T-helper 17 cell (primary cell): ENCODE measurements at places on chromosomes 7 and 10. TPM values are rescaled to one million over a fixed set of nuclear protein-coding genes. Genes with fewer than 3 reads are reported as not detected.

DNA sequence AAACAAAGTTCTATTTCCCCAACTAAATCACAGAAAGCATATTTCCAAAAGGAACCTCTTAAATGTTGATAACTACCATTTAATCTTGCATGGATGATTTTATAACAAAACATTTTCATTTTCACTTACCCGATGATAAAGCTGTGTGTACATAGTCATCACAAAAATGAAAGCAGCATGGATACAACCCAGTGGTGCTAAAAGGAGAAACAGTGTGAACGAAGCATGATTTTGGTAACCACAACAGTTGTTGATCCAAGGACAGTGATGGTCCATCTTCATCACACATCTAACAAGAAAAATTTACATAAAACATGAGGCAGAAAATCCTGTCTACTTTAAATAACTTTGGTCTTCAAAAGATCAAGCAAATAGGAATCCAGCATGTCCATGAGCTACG is 4.7 kb downstream of the ZDHHC6 start:
- DNase-seq = no peak

- no peak for DNase-seq
Observed at GRCh38 chr7:81190997-81191768, 272.3 kb upstream of the SEMA3C start.

GRCh38 chr10:60943316-60944057 is 498 bp downstream of the RHOBTB1 start:
- DNase-seq = no peak

DNA sequence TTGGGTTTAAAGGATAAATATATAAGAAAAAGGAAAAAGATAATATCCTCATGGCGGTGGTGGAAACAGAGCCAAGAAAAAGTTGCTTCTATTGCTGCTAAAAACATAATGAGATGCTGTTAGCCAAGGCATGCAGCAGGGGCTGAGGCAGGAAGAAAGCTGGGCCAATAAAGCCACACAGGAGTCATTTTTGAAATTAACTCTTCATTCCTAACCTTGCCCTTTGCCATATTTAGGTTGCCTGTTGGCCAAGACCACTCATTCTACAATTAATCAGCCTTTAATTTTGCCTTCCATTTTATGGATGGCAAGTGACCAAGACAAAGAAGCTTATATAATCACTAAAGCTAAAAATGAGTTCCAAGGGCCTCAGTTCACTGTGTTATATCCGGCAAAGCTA is 58.2 kb downstream of the ARMH3 start:
- no peak for DNase-seq

DNA sequence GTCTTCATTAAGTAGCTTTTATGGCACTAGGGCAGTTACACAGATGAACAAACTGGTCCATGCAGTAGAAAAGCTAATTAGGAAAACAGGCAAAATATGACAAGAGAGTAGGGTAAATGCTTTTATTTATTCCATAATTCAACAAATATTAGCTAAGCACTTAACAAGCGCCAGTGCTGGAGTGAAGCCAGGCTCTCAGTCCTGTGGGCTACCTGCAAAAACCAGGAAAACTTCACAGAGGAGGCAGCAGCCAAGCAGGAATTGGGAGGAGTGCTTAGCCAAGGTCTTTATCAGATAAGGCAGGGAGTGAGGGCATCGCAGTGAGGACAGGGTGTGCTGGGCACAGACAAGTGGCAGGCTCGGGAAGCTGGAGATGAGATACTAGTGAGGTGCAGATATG is 4.9 kb upstream of the KAT6B start:
- DNase-seq = no peak

Gene CLRN3
- not detected for total RNA-seq

Gene FOXI2
- total RNA-seq = not detected

Gene SERPINE1
- 2.5 TPM for total RNA-seq
